Umbilical cord (tissue), 2 donors: ENCODE measurements at places on chromosomes 3 and 15. TPM values are rescaled to one million over a fixed set of nuclear protein-coding genes. Genes with fewer than 3 reads are reported as not detected.

DNA sequence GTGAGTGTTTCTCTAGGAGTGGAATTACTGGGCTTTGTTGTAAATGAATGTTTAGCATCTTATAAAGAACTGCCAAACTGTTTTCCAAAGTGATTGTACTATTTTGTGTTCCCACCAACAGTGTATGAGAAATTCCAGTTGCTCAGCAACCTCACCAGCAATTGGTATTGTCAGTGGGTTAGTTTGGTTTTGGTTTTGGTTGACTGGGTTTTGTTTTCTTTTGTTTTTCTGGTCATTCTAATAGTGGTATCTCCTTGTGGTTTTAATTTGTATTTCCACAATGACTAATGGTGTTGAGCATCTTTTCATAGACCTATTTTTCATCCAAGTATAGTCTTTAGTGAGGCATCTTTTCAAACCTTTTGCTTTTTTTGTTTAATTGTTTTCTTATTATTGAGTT is 27.1 kb downstream of the FILIP1L start:
- DNase-seq, result no peak

GRCh38 chr15:38275959-38276358 is 23.3 kb downstream of the SPRED1 start:
- DNase-seq, result peak; percentile 54

DNA sequence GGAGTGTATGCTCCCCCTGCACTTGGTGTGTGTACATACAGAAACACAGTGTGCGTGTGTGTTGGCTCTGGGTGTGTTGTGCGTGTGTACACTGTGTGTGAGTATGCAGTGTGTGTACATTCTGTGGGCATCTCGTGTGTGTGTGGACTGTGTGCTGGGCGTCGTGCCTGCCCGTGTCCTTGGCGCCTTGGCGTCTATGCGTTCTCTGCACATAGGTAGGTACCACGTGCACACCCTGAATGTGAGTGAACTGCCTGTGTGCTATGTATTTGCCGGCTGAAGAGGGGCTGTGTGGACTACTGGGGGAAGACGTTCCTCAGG is 481 bp upstream of the ECE2 start:
- no peak for DNase-seq

- DNase-seq, result no peak
These were observed 30.7 kb upstream of the EIF1B start for GRCh38 chr3:40278791-40279190.

GRCh38 chr3:197021729-197022404 is 7.8 kb downstream of the MELTF start:
- no peak for DNase-seq

DNA sequence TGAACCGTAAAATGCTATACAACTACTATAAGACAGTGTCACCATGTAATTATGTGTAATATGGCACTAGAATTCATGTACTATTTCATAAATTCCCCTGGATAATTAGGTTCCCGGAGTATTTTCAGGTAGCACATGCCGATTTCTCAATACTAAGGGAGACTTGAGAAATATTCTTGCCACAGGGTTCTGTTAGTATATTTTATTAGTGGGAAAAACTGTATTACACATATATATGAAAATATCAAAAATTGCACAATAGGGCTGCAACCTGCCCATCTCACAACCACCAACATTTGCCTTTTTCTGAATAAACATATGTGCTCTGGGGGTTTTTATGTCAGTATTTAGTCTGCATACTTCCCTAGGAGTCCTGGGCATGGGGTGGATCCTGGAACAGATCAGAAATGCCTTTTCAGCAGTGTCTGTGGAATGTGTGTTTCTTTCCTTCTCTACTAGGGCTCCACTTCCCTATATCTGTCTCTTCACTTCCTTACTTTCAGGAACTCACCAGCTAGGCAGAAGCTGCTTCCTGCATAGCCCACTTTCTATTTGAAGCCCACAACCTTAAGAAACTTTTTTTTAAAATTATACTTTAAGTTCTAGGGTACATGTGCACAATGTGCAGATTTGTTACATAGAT is 87.5 kb downstream of the RPL39L start:
- peak; percentile 25 for DNase-seq

- peak; percentile 86 for DNase-seq
These were observed 27.3 kb downstream of the LARP6 start for GRCh38 chr15:70826634-70827033.

DNA sequence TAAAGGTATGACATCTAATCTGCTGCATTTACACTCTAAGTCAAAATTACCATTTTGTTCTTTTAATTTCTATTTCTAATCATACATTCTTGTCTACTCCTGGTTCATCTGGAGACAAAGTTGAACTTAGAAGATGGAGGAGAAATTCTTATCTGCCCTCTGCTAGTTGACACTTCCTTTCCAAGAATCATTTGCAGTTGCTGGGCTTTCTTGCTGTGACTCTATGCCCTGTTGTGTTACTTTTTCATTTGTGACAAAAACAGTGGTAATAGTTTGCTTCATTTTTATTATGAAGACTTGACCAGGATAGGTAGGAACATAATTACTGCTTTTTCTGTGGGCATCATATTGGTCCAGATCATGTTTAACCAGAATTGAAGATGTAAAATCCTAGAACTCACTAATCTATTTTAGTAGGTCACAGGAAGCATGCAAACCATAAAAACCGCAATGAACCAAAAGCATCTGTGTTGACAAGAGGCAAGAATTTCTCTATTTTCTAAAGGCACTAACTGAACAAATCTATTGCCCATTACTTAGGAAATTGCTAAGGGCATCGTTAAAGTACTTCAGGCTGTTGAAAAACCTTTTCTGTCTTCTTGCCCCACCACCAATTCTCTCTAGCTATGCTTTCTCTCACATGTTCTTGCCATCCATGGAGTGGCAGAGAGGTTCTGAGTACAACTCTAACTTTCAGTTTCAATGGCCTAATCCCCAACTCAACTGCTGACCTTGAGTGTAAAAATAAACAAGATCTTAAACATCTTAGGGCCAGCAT is 4.2 kb upstream of the CCR2 start:
- DNase-seq, result no peak

The COLQ gene
- total RNA-seq, result 0.72 TPM

The FAM107A gene
- 2.6 TPM for total RNA-seq

DNA sequence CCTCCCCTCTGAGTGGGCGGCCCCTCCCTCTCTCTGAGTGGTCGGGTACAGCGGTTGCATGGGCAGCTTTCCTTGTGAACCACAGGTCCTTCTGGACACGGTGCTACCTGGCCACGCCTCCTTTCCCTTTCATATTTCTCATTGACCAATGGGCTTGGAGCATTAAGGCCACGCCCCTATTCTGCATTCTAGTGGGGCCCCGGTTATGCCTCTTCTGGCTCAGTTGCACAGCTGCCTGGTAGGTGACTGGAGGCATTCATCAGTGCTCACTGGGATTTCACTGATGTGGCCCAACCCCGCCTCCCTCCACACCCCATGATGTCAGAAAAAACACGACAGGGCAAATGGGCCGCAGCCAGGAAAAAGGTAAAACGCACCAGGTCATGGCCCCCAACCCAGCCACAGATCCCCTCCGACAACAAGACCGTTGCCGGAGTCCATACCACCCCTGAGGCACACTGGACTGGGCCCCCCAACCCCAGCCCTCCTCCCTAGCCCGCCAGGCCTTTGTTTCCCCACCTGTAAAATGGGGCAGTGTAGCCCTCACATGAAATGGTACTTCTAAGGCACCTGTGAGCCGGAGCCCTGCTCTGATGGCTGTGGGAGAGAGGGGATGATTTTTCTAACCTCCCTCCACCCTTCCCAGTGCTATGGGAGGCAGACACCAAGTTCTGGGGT is 26.3 kb downstream of the NGRN start:
- no peak for DNase-seq

The CHRFAM7A gene
- 0.48 TPM for total RNA-seq

DNA sequence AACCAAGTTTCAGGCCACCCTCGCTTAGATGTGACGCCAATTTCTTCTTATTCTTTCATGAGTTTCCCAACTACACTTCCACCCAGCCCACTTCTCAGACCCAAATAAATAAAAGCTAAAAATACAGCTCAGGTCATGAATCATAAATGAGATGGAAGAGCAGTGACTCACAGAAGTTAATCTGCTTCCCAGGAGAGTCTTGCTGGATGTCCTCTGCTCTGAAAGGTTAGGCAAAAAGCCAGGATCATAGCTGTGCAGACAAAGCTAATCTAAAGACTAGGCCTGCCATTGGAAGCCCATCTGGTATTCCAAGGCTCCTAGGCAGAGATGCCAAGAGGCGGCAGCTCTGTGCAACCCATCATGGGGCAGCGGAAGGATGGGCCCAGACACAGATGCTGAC is 24.1 kb downstream of the SHC4 start:
- DNase-seq, result peak; percentile 34
